ENCODE measurements at places on chromosomes 3 and 15.

DNA sequence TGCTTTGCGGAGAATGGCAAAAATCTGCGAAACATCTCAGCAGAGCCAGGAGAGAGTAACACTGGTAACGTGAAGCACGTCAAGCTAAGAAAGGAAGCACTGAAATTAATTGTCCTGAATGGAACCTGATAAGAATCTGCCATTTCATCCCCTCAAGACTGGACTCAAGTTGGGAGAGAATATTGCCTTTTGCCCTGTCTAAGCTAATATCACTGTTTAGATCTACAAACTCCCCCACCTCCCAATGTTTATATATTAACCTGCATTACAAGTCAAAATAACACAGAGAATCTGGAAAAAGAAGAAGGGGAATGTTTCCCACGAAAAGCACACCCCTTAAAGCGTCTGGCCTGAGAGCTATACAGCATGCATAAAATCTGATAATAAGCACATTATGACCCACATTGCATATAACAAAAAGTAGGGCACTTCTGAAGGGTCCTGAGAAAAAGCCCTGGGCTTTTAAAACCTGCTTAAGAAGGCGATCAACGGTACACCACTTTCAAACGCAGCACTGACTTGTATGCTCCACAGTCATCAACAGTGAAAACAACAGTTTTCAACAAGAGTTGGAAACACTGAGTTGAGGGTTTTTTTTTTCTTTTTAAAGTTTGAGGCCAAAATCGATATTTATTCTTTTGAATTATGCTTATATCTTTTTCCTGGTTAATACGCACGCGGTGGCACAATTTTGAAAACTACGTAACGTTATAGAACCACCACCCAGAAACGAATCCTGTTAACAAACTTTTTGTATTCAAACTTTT lies 1.4 kb upstream of the KAT2B start:
- H3K27me3 ChIP-seq: no peaks in the 10 kb centered on the region
- H3K4me3 ChIP-seq: peak overlapping the region; percentile 59
- H3K27ac ChIP-seq: no peak overlapping the region
- H3K36me3 ChIP-seq: no peaks in the 10 kb centered on the region

DNA sequence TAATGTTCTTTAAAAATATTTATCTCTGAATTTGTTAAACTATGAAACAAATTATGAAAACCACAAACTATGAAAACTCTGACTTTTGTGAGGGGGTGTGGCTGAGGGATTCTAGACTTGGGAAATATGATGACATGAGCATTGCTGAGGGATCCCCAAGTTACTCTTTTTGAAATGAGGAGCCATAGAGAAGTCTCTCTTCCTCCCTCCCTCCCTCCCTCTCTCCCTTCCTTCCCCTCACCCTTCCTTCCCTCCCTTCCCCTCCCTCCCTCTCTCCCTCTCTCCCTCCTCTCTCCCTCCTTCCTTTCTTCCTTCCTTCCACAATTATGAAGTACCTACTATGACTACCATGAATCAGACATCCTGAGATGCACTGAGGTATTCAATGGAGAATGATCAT lies 673.1 kb downstream of the ROBO1 start:
- H3K27ac ChIP-seq: no peak overlapping the region
- DNase-seq: no peak
- no peaks in the 10 kb centered on the region for H3K4me1 ChIP-seq

- no peak for DNase-seq
- H3K4me1 ChIP-seq: peaks cover 18% of the 10 kb centered on the region
- no peaks in the 10 kb centered on the region for H3K27me3 ChIP-seq
- H3K4me3 ChIP-seq: no peak overlapping the region
These were observed 5.3 kb upstream of the RHCG start for GRCh38 chr15:89501646-89502045.

DNA sequence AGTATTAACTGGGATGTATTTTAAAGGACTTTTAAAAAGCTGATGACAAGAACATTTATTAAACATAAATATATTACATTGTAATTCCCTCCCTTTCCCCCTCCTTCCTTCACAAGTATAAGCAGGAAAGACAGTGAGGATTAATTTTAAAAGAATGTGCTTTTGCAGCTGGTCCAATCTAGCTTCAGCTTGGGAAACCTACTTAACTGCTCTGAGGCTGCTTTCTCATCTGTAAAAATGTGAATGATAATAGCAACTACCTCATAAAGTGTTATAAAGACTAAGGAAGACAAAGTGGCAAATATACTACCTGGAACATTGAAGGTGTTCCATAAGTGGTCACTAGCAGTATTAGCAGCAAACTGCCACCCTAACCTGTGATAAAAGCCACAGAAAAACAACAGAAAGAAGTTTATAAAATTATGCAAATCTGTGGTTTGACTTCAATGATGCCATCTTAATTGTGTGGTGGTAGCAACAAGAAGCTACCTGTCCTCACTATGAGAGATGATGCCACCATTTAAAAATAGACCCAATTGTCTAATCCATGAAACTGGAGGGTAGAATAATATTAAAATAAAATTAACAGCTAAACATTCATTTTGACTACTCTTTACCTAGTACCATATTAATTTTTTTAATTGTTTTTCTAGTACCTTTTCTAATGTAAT lies 20.0 kb downstream of the DHX36 start:
- DNase-seq: no peak
- H3K4me3 ChIP-seq: no peak overlapping the region
- H3K27ac ChIP-seq: peak overlapping the region; percentile 72
- H3K27me3 ChIP-seq: no peaks in the 10 kb centered on the region
- H3K36me3 ChIP-seq: peaks cover 8% of the 10 kb centered on the region
- peaks cover 7% of the 10 kb centered on the region for H3K4me1 ChIP-seq

DNA sequence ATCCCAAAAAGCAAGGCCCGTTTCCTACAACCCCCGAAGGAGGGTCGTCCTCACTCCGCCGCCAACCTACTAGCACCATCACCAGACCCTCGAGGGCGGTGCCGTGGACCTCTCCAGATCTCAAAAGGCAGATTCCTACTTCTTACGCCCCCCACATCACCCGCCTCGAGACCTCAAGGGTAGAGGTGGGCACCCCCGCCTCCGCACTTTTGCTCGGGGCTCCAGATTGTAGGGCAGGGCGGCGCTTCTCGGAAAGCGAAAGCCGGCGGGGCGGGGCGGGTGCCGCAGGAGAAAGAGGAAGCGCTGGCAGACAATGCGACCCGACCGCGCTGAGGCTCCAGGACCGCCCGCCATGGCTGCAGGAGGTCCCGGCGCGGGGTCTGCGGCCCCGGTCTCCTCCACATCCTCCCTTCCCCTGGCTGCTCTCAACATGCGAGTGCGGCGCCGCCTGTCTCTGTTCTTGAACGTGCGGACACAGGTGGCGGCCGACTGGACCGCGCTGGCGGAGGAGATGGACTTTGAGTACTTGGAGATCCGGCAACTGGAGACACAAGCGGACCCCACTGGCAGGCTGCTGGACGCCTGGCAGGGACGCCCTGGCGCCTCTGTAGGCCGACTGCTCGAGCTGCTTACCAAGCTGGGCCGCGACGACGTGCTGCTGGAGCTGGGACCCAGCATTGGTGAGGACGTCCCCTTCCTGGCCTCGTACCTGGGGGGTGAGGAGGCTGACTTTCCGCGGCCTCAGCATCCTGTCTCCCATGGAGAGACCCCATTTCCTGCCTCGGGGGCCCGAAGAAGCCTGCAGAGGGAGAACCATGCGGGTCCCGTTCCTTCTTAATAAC lies at the start of gene MYD88:
Gene MYD88 (plus strand): TSS at position 313 of the 842 bp plus-strand sequence. CDS start 40 bp downstream, at position 353.
- H3K36me3 ChIP-seq: peaks cover 15% of the 10 kb centered on the region
- H3K27ac ChIP-seq: peak within 1 kb of the TSS; percentile 90
- DNase-seq: no peak
- H3K27me3 ChIP-seq: no peaks in the 10 kb centered on the region
- H3K4me3 ChIP-seq: peak within 1 kb of the TSS; percentile 81
- peaks cover 51% of the 10 kb centered on the region for H3K4me1 ChIP-seq

- no peak overlapping the region for H3K4me3 ChIP-seq
- H3K4me1 ChIP-seq: no peaks in the 10 kb centered on the region
- no peaks in the 10 kb centered on the region for H3K27me3 ChIP-seq
- no peak for DNase-seq
These were observed 492.2 kb downstream of the AGBL1 start for GRCh38 chr15:86571873-86572272.
